ENCODE measurements at places on chromosomes 5 and 9. TPM values are rescaled to one million over a fixed set of nuclear protein-coding genes. Genes with fewer than 3 reads are reported as not detected.

The FLT4 gene
- 13.2 TPM for total RNA-seq

The EQTN gene
- total RNA-seq = not detected

The DBH gene
- total RNA-seq = not detected

The SH3TC2 gene
- total RNA-seq = not detected

The SGTB gene
- total RNA-seq = 26.9 TPM

The LCN1 gene
- total RNA-seq = not detected

The WNT8A gene
- total RNA-seq = not detected

The PCDHGB5 gene
- not detected for total RNA-seq

The LVRN gene
- not detected for total RNA-seq

DNA sequence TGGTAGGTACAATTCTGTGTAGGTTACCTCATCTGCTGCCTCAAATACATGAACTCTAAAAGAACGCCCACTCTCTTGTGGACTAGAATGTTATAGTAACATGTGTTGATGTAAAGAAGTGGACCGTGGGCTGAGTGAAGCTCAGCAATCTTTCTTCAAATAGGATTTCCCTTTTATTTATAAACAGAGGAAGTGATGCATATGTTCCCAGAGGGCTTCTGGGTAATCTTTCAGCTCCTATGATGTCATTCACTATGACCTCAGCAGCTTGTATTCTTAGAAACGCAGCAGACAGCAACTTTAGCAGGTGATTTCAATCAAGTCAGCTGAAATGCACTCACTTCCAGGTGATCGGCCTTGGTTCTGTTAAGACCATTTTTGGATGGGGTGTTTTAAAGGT, 14.4 kb downstream of the F2RL2 start:
- no peak overlapping the region for H3K27ac ChIP-seq
- DNase-seq = no peak
- H3K4me3 ChIP-seq = no peak overlapping the region
- no peaks in the 10 kb centered on the region for H3K27me3 ChIP-seq

DNA sequence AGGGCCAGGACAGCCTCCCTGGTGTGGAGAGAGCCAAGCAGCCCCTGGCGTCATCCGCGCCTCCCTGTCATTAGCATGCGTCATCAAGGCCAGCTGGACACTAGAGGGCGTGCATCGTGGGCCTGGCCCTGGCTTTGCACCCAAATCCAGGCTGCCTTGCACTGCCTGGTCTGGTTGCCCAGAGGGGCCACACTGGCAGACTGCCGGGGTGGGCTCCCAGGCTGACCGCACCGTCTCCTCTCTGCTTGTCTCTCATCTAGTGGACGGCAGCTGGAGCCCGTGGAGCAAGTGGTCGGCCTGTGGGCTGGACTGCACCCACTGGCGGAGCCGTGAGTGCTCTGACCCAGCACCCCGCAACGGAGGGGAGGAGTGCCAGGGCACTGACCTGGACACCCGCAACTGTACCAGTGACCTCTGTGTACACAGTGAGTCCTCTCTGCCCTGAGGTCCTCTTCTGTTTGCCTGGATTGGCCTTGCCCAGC, 29.0 kb downstream of the HK3 start:
- H3K27ac ChIP-seq = no peak overlapping the region
- H3K4me3 ChIP-seq = no peak overlapping the region
- peaks cover 2% of the 10 kb centered on the region for H3K36me3 ChIP-seq
- no peak for DNase-seq
- no peaks in the 10 kb centered on the region for H3K4me1 ChIP-seq

DNA sequence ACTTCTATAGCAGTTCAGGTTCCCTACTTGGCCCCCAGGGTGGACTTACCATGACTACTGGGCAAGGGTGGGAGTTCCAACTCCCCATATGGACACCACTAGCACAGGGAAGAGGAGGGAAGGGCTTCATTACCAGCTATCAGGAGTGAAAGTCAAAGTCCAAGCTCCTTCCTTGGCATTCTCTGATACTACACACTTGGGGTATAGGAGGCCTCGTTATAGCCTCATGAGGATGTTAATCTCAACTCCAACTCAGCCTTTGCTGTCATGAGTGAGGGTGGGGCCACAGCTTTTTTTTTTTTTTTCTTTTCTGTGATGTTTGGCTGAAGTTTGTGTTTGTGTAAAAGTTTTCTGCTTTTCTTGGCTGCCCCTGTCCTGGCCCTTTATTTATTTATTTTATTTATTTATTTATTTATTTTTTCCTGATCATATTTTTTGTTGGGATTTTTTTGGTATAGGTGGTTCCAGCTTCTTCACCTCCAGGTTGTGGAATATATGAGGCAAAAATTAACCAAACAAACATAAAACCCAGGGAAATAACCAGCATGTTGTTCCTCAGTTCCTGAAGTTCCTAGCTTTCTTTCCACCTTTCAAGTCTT, 8.7 kb downstream of the GARIN3 start:
- H3K4me3 ChIP-seq = no peak overlapping the region
- no peak for DNase-seq
- H3K4me1 ChIP-seq = peaks cover 60% of the 10 kb centered on the region
- H3K36me3 ChIP-seq = peaks cover 2% of the 10 kb centered on the region

- DNase-seq = no peak
- peaks cover 30% of the 10 kb centered on the region for H3K36me3 ChIP-seq
- no peak overlapping the region for H3K4me3 ChIP-seq
- no peak overlapping the region for H3K27ac ChIP-seq
Observed at GRCh38 chr5:72233835-72234234, 86.2 kb downstream of the MRPS27 start.

DNA sequence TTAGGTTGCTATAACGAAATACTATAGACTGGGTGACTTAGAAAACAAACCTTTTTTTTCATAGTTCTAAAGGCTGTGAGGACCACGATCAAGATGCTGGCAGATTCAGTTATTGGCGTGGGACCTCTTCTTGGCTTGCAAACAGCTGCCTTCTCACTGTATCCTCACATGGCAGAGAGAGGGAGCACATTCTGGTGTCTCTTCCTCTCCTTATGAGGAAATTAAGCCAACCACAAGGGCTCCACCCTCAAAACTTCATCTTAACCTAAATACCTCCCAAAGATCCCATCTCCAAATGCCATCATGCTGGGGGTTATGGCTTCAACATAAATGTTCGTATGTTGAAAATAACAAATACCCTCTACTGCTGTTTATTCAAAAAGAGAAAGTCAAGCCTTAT, 197.1 kb downstream of the CEMIP2 start:
- peaks cover 16% of the 10 kb centered on the region for H3K27me3 ChIP-seq
- no peak overlapping the region for H3K27ac ChIP-seq
- H3K4me1 ChIP-seq = no peaks in the 10 kb centered on the region
- no peak for DNase-seq

GRCh38 chr9:104386425-104387069, 117.5 kb upstream of the OR13F1 start:
- no peaks in the 10 kb centered on the region for H3K4me1 ChIP-seq
- no peak overlapping the region for H3K4me3 ChIP-seq

DNA sequence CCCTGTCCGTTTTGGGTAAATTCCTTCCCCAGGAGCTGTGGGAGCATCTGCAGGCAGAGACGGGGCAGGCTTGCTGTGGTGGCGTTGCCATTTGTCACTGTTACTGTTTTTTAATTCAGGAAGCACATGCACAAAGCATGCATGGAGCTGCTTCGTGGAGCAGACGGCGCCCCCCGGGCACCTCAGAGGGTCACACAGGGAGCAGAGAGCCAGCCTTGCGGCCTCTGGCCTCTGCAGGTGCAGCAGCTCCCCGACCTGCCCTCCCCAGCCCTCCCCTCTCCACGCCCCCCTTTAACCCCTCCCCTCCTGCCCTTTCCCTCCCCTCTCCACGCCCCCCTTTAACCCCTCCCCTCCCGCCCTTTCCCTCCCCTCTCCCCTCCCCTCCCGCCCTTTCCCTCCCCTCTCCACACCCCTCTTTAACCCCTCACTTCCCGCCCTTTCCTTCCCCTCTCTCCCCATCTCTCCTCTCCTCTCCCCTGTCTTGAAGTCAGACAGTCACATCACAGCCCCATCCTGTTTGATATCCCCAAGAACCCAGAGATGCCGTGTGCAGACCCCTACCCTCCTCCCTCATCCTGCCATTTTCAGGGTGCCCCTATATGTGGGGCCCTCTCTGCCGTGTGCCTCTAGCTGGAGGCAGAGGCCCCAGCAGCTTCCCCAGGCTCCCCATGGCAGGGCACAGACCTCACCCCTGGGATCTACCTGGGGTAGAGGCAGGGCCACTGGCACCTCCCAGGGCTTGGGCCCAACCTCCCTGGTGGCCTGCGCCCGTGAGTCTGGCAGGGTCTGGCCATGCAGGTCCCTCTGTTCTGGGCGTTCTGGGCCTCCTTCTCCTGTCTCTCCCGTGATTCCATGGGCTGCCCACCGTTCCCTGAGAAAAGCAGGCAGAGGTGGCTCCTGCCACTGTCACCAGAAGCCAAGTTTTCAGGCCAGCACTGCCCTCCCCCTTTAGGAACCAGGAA, 29.6 kb upstream of the UBAC1 start:
- no peaks in the 10 kb centered on the region for H3K36me3 ChIP-seq
- no peak for DNase-seq
- peaks cover 8% of the 10 kb centered on the region for H3K4me1 ChIP-seq
- H3K27me3 ChIP-seq = no peaks in the 10 kb centered on the region
- no peak overlapping the region for H3K4me3 ChIP-seq

DNA sequence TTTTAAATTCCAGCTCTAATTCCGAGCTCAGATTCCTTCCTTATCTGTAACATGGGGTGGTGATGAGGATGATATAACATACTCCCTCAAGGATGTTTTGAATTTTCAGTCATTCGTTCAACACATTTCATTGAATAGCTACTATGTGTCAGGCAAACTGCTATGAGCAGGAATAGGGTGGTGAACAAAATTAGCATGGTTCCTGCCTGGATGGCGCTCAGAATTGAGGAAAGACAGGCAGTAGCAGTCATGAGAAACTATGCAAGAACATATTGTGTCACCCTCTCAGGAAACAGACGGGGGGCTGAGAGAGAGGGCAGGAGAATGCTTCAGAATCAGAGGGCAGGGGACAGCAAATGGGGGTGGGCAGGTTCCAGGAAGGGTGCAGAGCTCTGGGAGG, 265.2 kb downstream of the NSG2 start:
- H3K4me3 ChIP-seq = peak overlapping the region; percentile 24
- no peaks in the 10 kb centered on the region for H3K4me1 ChIP-seq
- DNase-seq = no peak
- peaks cover 14% of the 10 kb centered on the region for H3K27me3 ChIP-seq
- no peaks in the 10 kb centered on the region for H3K36me3 ChIP-seq

GRCh38 chr5:64784451-64785025, 15.8 kb downstream of the CWC27 start:
- H3K27ac ChIP-seq = no peak overlapping the region
- DNase-seq = peak; percentile 43
- H3K4me1 ChIP-seq = peaks cover 6% of the 10 kb centered on the region
- no peak overlapping the region for H3K4me3 ChIP-seq
- no peaks in the 10 kb centered on the region for H3K27me3 ChIP-seq

DNA sequence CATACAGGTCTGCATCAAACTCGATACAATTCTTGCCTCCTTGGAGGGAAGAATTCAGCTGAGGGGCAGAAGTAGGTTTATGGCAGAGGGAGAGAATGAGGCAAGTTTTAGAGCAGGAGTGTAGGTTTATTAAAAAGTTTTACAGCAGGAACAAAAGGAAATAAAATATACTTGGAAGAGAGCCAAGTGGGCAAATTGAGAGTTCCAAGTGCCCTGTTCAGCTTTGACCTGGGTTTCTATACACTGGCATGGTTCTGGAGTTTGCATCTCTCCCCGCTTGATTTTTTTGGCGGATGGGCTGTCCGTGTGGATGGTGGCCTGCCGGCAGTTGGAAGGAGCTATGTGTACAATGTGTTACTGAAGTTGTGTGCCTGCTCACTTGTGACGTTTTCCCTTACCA, 116.1 kb downstream of the ALDH1A1 start:
- H3K4me1 ChIP-seq = no peaks in the 10 kb centered on the region
- DNase-seq = no peak
- no peak overlapping the region for H3K27ac ChIP-seq
- no peak overlapping the region for H3K4me3 ChIP-seq

DNA sequence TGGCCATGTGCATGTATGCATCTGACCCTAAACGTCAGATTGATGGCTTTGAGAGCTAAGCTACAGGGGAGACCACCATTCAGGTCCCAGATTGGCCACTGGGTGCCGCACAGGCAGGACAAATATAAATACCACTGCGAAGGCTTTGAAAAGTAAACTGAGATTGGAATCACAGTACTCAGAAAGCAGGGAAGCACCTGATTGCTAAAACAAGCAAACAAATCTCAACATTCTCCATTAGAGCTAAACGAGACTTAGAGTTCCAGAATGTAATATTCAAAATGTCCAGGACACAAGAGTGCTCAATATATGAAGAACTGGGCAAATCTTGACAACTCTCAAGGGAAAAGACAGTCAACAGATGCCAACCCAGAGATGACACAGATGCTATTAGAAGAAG, 61.0 kb upstream of the GFPT2 start:
- H3K4me3 ChIP-seq = no peak overlapping the region
- H3K36me3 ChIP-seq = no peaks in the 10 kb centered on the region
- H3K4me1 ChIP-seq = no peaks in the 10 kb centered on the region
- no peak overlapping the region for H3K27ac ChIP-seq
- H3K27me3 ChIP-seq = peaks cover 3% of the 10 kb centered on the region

DNA sequence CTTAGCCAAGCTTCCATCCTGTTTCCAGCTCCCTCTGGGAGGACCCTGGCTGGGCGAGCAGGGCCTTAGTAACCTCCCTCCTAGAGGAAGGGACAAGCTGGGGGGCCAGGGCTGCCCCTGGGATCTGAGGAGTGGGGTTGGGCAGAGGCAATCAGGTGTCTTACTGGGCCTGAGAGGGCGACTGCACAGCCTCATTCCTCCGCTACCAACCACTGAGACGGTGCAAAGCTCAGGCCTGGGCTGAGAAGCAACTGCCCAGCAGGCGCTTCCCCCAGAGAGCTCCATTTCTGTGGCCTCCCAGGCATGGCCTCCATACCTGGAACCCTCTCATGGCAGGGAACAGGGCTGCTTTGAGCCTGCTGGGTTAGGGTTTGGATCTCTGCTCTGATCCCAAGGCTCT, 18.8 kb upstream of the GFPT2 start:
- no peak for DNase-seq
- H3K27me3 ChIP-seq = no peaks in the 10 kb centered on the region
- H3K4me1 ChIP-seq = no peaks in the 10 kb centered on the region
- no peak overlapping the region for H3K27ac ChIP-seq
- no peak overlapping the region for H3K4me3 ChIP-seq

- no peak for DNase-seq
- H3K36me3 ChIP-seq = peaks cover 3% of the 10 kb centered on the region
- H3K27ac ChIP-seq = no peak overlapping the region
- H3K4me3 ChIP-seq = no peak overlapping the region
- peaks cover 55% of the 10 kb centered on the region for H3K27me3 ChIP-seq
Observed at GRCh38 chr5:32714836-32715235, 3.7 kb downstream of the NPR3 start.

DNA sequence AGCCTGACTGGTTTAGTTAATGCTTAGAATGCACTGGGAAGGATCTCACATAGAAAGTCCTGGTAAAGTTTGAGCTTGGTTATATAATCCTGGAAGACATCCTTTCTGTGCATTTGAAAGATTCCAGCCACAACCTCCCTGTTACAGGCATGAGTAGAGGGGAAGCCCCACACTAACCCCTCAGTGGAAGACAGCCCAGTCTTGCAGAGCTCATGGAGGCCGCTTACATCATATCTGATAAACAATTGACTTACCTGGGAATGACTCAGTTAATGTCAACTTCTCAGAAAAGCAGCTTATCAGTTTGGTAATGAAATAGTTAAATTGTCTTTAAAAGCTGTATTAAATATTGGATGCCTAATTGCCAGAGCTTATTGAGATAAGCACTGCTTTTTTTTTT, 28.1 kb upstream of the PDE8B start:
- no peaks in the 10 kb centered on the region for H3K36me3 ChIP-seq
- no peak overlapping the region for H3K4me3 ChIP-seq
- H3K27me3 ChIP-seq = peaks cover 60% of the 10 kb centered on the region
- H3K4me1 ChIP-seq = peaks cover 2% of the 10 kb centered on the region

Measured in activated naive CD8-positive, alpha-beta T cell treated with anti-CD3 and anti-CD28 coated beads, Interleukin-2, amount 10 ng/mL, durations not matched to agents 7 days and 5 days (primary cell).